ENCODE measurements at places on chromosomes 11 and 22. TPM values are rescaled to one million over a fixed set of nuclear protein-coding genes. Genes with fewer than 3 reads are reported as not detected.

GRCh38 chr11:117837070-117837776, 12.7 kb upstream of the FXYD2 start:
- no peak for DNase-seq

GRCh38 chr11:60974726-60975125, 3.2 kb downstream of the CD6 start:
- no peak for DNase-seq

The POLD3 gene
- 29.3 TPM for total RNA-seq

GRCh38 chr22:38569972-38570778, at the start of gene DMC1:
DMC1 (minus strand) TSS chr22:38570183; CDS start chr22:38568256, 1,927 bp downstream.
- DNase-seq, result peak; percentile 85

- no peak for DNase-seq
Observed at GRCh38 chr11:65555693-65556231, 2.4 kb downstream of the LTBP3 start.

GRCh38 chr11:74280494-74280893, 30.9 kb downstream of the P4HA3 start:
- DNase-seq, result no peak

The APOA4 gene
- total RNA-seq, result not detected

GRCh38 chr11:106442032-106442431, 364.6 kb downstream of the AASDHPPT start:
- no peak for DNase-seq

- no peak for DNase-seq
Observed at GRCh38 chr11:31847761-31848160, 36.6 kb upstream of the PAX6 start.

Measured in H1 (cell line).